SHP77 treated with DMSO at 0.1 percent for 48 hours (cell line): ENCODE measurements at places on chromosomes 3 and 15.

GRCh38 chr3:17077606-17078005 is 192.9 kb downstream of the PLCL2 start:
- DNase-seq, result no peak

DNA sequence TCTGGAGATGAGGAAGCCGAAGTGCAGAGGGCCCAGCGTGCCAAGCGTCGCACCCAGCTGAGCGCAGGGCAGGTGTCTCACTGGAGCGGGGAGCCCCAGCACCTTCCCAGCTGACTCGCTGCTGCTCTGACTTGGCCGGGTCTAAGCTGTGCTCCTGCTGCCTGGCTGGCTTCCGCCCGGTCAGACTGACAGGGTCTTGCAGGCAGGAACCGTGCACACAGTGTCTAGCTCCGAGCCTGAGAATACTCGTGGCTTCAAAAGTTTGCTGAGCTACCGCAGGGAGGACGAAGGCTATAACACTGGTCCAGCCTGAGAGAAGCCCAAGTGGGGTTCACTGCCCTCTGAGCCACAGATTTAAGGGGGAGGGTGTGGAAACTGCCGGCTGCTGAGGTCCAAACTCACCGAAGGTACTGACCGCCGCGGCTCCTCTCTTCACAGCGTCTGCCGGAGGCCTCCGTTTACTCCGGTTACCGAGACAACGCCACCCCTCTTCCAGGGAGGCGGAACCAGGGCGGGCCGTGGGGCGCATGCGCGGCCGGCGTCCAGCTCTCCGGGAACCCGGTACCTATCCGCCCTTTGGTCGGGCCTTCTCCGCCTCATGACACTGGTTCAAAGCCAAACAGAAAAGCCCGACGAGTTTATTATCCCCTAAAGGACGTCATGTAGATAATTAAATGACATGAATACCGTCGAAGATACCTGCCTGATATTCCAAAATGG is at the start of gene CFAP44:
Gene CFAP44 (minus strand): TSS at position 443 of the 720 bp plus-strand sequence. CDS start 7,829 bp downstream, outside the sequence.
- no peak for DNase-seq

GRCh38 chr3:33954956-33955355 is 156.5 kb downstream of the PDCD6IP start:
- no peak for DNase-seq

DNA sequence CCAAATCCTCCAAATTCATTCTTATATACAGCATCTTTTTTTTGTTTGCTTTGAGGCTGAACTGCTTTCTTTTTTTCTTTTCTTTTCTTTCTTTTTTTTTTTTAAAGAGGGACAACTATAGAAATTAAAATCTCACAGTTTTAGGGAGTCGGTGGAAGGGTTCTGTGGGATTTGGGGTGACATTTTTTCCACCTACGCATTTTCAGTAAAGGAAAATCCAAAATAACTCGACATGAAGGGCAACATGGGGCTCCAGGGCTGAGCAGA is 3.0 kb upstream of the FEZF2 start:
- DNase-seq, result no peak

- no peak for DNase-seq
Observed at GRCh38 chr15:96320107-96320506, 10.4 kb upstream of the NR2F2 start.

- DNase-seq, result peak; percentile 42
Observed at GRCh38 chr3:31981206-31982181, at the start of the genes OSBPL10 and ZNF860. OSBPL10 (minus strand) TSS chr3:31981262; CDS start chr3:31981179, 83 bp downstream. ZNF860 (plus strand) TSS chr3:31981750; CDS start chr3:31989080, 7,330 bp downstream.

DNA sequence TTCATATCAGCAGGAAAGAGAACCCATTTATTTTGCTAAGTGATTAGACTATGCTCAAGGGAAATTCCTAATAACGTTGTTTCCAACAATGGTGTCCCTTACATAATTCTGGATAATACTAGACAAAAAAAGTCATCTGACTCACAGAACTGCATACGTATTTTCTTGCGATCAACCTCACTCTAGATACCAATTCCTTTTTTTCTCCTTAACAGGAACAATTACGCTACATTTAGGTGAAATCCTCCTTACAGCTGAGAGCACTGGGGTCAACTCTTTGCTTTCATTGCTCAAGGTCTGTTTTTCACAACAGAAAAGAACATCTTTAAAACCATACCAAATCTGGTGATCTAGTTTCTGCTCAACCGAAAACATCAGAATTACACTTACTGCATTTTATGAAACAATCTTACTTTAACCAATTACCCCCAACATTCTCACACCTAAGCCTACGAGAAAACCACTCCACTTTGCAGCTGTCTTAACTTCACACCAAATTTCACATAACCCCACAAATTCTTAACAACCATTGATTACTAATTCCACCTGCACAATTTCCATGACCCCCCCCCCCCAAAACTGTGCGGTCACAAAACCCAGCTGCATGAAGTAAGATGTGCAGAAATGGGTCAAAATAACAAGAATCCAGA is 61.2 kb upstream of the ICE2 start:
- DNase-seq, result no peak
